ENCODE measurements at places on chromosomes 1 and 21.

DNA sequence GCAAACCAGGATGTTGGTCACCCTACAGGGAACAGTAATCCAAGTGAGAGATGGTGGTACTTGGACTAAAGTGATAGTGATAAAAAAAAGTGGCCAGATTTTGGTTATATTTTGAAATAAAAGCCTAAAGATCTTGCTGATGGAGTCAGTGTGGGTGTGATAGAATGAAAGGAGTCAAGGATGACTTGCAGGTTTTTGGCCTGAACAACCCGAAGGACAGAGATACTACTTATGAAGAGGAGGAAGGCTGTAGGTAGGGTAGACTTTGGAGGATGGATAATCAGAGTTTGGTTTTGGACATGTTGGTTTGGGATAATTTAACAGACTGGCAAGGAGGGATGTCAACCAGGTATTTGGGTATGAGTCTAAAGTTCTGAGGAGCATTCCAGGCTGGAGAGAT, 1.5 kb upstream of the TEX38 start:
- no peak for DNase-seq

DNA sequence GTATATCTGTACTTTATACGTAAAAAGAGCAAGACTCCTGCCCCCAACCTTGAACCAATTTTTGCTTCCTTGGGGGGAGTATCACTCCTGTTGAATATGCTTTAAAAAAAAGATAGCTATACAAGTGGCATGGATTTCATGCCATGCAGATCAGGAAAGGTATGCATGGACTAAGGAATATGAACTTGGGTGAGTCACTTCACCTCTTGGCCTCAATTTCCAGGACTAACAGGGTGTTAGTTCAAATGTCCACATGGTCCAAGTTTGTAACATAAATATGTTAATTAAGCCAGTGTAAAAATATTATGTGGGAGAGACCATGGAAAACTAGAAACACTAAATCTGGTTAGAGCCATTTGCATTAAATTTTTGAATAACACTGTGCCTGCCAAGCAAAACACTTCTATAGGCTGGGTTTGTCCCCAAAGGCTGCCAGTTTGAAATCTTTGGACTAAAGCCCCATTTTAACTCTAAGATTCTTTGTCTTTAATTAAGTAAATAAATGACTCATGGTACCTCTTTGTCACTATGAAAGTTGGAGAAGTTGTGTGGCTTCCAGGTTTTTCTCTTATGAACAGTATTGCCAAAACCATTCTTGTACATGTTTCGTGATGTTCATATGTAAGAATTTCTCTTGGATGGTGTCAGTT, 33.1 kb downstream of the FAM177B start:
- no peak for DNase-seq

- no peak for DNase-seq
These were observed 33.5 kb downstream of the UBE2G2 start for GRCh38 chr21:44767834-44768831.

DNA sequence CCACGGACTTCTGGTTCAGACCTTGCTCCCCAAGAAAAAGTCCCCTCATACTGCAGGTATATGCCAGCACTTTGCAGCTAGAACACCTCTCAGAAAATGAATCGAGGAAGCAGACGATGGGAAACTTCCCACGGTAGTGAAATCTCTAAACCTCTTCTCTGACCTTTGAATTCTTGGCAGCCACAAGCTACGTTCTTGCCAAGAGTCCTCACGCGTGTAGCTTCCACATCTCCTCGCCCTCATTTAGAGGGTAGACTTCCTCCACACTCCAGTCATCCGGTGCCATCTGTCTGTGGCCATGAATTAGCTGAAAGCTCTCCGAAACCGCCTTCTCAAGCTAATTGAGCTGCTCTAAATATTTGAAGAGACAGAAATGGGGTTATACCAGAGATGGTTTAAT, 127.8 kb downstream of the RGS7 start:
- no peak for DNase-seq

DNA sequence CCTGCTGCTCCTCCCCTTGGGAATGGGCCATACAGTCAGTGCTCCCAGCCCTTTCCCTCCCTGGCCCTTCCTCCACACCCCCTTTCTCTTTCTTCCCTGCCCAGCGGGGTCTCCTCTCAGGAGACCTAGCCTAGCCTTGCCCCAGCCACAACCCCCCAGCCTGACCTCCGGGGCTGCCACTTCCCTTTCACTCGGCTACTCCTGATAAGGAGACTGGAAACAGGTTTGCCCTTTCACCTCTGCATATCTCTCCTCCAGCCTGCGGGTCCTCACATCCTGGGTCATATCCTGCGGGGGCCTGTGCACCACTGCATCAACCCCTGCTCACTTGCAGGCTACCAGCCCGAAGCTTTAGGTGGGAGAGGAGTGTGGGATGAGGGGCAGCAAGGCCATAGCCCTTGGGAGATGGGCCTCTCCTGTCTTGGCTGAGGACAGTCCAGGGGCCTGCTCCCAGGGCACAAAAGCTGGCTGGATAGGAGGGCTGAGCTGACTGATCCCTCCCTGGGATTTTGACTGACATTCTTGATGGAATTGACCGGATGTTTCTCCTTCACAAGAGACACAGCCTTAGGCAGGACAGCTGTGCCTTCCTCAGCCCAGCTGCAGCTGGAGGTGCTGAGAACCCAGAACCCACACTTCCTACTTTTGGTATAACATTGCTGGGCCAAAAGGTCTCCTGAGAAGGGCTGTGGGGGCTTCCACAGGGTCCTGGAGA, 19.2 kb upstream of the ALX3 start:
- DNase-seq, result no peak

DNA sequence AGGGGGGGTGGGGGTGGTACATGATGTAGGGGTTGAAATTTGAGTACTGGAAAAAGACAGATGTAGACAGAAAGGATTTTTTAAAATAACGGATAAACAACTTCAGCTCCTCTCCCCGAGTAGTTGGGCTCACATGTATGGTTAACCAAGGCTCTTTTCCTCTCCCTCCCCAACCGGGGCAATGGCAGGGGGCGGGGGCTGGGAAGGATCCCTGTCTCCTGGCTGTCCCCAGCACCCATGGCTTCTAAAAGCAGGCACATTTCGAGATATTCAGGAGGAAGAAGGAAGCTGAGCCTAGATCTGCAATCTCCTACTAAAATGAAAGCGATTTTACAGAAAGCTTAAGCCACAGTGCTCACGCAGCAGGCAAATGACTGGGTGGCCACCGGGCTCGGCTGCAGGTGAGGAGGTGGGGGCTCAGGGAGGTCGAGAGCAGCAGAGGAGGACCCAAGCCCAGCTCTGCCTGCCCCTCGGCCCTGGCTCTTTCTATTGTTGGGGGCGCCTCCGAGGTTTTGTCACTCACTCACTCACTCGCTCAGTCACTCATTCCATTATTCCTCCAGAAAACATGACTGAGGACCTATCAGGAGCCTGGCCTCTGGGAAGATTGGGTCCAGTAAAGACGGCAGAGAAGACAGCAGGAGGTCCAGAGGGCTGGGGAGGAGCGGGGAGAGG, 573.3 kb downstream of the PTPRU start:
- DNase-seq, result no peak

DNA sequence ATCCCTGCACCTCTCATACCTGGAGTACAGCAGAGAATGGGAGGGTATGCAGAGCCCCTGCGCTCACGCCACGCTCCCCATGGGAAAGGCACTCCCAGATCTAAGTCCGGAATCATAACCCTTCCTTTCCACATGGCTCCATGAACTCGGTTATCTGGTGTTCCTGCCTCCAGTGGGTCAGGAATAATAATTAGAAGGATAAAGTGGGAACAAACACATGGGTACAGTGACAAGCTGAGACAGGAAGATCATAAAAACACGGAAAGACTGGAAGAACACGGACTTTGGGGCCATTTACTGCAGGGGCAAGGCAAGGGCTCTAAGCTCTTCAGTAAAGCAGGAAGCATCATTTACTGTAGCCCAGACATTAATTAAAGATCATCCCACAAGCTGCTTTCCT, 48.6 kb downstream of the FOXO6 start:
- no peak for DNase-seq

GRCh38 chr21:36700295-36700970, 1.5 kb downstream of the SIM2 start:
- DNase-seq, result no peak

- no peak for DNase-seq
These were observed 50.6 kb upstream of the SLC35A3 start for GRCh38 chr1:99919220-99919619.

DNA sequence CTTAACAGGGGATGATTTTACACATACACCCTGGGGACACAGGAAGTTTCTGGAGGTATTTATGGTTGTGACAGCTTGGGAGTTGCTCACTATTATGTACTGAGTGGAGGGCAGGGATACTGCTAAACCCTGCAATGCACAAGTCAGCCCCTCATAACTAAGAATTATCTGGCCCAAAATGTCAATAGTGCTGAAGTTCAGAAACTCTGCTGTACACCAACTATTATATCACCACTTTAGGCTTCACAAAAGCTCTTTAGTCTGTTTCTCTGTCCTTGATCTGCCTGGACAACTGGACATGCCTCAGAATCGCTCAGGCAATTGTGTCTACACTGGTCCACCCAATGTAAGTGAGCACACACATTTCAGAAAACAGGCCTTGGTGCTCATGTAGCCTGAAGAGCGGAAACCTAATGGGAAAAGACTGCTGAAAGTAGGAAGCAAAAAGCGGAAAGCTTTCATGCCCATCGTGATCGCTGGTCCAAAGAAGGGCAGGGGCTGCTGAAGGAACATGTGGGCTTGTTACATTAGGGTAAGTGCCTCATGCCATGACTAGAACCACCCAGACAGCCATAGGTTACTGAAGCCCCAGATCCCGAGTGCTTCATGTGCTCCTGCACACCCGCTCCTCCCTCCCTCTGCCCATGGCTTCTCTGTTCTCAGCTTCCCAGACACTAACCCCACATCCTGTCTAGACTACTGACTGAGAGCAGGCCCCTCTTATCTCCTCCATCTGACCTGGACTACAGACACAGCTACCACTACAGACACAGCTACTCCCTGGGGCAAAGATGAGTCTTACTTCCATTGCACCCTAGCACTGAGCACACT, 73.5 kb downstream of the LRIG2 start:
- DNase-seq, result no peak

- DNase-seq, result no peak
These were observed 40.5 kb upstream of the AKT3 start for GRCh38 chr1:243890576-243890975.

- no peak for DNase-seq
These were observed 105.8 kb downstream of the MRPL39 start for GRCh38 chr21:25501462-25501861.

- no peak for DNase-seq
These were observed 60.0 kb downstream of the TNFSF18 start for GRCh38 chr1:172990598-172991215.

DNA sequence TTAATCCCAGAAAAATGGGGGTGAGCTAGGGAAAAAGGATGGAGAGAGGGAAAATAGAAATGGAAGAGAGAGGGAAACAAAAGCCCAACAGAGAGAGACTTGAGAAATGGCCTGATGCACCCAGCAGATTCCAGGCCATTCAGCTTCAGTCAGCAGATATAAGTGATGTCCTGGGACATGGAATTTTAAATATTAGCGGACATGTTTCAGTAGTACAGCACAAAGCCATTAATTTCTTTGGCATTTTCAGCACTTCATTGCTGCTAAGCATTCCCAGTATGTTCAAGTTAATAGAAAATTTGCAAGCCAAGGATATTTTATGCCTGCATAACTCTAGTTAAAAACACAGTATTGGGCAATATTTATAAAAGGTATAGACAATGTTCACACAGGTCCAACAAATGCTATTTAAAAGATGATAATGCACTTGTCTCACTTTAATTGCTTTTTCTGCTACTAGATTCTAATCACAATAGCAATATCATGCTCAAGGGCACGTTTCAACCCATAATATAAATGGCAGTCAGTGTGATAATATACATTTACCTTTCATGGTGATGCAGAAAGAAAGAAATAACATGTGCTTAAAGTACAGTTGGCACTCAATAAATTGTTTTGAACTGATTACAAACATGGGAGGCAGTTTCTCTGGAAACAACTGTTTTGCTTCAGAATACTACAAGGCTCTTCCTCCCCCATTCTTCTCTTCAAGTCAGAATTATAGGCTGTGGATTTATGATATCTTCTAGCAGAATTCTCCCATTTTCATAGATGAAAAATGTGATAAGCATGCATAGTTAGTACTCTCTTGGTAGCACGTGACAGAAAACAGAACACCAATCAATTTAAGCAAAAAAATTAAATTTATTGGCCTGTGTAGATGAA, 108.1 kb upstream of the MAGI3 start:
- no peak for DNase-seq
